NCI-H1930 (cell line): ENCODE measurements at places on chromosomes 12 and 14.

DNA sequence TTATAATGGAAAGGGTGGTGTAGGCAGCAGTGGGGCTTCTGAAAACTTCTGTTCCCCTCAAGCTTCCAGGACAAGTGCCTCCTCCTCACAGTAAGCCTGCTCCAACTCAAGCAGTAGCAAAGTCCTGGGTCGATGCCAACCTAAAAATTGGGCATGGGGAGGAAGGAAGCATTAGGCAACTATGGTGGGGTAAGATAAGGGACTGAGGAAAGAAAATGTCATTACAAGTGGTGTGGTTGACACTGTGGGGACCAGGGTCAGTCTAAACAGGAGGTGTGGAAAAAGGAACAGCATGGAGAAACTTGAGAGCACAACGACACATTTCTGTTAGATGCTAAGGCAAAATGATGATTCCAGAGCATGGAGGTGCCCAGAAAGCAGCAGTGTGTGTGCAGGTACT is 34.9 kb downstream of the WIF1 start:
- no peak for DNase-seq

DNA sequence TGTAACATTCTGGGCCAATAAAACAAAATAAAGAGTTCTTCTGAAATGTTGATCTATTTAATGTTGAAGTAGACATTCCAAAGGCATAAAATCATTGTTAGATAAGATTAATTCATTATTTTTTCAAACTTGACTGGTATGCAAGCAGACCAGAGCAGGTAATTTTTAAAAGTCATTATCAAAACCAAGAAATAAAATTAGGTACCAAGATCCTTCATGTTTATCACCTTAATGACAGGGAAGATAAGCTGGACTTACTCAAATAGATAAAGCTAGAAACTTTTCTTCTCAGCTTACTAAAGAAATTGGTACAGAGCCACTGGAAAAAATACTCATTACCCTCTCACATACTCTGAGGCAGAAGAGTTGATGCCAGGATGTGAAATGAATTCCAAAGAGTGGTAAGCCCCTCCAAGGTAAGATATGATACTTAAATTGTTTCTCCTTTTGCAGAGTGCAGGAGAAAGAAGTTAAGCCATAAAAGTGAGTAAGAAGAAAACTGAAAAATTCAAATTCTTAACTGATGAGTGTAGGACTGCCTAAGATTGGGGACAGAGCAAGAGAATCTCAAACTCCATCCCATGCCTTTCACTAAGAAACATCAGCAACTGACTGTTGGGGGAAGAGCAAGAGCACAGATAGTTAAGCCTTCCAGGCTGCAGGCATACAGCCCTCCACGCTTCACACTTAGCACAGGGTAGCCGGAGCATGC is 111.9 kb downstream of the SLC41A2 start:
- no peak for DNase-seq

DNA sequence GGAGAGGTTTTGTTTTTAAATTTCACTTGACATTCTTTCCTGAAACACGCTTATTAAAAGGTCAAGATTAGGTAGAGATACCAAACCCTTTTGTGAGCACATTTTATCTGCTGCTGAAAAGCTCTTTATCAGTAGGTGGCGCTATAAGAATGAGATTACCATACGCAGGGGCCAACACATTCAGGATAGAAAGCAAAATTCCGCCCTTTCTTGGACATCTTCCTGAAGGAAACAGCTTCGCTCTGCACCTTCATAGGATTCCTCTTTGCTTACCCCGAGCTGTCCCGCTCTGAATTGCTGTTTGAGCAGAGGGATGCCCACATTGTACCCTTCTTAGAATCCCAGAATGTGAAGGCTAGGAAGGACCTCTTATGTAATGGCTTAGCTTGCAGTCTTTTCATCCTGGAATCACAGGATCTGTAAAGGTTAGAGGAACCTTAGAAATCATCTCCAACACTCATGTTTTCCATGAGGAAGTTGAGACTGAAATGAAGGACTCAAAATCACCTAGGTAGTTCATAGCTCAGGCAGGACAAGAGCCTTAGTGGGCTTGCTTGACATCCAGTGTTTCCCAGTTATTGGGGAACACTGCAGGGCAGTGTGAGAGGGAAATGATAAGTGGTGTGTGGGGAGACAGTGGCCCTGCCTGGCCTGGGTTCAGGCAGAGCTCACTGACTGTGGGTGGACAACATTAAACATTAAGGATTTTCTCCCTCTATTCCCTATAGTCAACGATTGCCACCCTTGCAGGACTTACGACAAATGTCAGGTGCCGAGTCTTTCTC is 38.7 kb upstream of the CRY1 start:
- peak; percentile 54 for DNase-seq

DNA sequence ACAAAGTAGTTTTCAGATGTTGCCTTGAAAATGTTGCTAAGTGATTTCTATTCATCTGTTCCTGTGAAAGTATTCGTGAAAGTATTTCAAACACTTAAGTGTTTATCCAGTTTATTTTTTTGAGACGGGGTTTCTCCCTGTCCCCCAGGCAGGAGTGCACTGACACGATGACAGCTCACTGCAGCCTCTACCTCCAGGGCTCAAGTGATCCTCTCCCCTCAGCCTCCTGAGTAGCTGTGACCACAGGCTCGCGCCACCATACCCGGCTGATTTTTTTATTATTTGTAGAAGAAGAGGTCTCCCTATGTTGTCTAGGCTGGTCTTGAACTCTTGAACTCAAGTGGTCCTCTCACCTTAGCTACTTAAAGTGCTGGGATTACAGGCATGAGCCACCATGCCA is 1.7 kb downstream of the ZDHHC17 start:
- DNase-seq: no peak

DNA sequence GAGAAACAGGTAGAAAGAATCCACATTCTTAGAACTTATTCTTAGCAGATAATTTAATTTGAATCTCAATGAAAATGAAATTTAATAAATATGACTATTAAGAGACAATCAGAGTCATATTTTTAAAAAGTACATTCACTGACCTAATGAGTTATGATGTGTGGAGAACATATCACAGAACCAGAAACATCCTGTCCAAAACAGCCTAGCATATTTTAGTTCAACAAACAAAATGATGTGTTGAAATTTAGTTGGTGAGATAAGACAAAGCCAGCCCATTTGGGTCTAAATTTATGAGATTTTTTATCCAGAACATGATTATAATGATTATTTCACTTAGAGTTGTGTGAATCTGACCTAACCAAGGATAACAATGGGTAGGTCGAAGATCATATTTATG is 25.8 kb downstream of the GABARAPL1 start:
- no peak for DNase-seq

DNA sequence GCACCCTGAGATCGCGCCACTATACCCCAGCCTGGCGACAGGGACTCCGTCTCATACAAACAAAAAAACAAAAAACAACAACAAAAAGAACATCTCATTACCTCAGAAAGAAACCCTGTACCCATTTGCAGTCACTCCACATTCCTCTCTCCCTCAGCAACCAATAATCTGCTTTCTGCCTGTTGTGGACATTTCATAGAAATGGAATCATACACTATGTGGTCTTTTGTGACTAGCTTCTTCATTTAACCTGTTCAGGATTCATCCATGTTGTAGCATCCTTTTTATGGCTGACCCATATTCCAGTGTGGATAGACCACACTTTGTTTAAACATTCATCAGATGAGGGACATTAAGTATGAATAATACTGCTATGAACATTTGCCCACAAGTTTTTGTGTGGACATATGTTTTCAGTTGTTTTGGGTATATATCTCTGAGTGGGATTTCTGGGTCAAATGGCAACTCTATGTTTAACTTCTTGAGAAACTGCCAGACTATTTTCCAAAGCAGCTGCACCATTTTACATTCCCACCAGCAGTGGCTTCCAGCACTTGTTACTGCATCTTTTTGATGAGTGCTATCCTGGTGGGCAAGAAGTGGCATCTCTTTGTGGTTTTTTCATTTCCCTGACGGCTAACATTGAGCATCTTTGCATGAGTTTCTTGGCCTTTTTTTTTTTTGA is 5.9 kb upstream of the RCOR1 start:
- no peak for DNase-seq

DNA sequence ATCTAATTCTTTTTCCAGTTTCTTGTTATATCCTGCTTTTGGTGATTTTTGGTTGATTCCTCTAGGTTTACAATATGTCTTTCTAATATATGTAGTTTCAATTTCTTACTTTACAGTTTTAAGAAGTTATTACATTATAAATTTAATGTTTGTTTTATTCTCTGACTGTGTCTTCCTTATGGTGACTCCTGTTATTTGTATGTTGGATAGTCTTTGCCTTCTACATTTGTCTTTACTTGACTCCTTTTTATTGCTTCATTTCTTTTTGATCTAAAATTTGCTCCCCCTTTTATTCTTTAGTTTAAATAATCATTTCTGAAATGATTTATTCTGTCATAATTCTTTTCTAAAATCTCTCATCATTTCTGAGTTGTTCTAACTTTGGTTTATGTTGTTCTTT is 125.8 kb downstream of the CCDC91 start:
- no peak for DNase-seq

DNA sequence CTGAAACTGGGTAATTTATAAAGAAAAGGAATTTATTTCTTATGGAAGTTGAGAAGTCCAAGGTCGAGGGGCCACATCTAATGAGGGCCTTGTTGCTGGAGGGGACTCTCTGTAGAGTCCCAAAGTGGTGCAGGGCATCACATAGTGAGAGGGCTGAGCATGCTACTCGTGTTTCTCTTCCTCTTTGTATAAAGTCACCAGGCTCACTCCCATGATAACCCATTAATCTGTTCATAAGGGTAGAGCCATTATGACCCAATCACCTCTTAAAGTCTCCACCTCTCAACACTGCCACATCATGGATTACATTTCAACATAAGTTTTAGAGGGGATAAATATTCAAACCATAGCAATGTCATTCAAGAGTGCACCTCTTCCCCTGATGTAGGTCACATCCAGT is 79.1 kb upstream of the ATP2B1 start:
- DNase-seq: no peak

DNA sequence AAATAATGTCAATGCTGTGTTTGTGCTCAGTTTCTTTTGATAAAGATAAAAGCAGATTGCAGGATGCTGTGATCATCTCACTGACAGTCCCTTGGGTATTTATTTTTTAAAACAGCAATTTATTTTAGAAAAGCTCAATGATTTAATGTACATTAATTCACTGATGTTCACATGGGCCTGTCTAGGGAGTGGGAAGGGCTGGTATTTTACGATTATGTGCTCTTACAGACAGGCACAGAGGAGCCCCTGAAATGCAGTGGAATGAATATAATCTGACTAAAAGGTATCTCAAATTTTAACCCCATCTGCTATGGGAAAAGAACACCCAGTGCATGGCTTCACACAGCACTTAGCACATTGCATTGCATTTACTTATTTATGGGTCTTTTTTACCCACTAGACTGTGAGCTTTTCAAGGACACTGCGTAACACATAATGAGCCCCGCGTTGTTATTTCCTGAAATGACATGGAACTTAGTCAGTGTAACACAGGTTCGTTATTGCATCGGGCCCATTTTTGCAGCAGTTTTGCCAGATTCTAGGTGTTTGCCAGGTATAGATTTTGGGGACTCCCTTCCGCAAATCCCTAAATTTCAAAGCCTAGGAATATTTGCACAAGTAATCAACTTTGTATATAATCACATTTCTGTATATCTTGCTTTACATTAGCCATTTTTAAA is 425.3 kb upstream of the FBXO33 start:
- no peak for DNase-seq

DNA sequence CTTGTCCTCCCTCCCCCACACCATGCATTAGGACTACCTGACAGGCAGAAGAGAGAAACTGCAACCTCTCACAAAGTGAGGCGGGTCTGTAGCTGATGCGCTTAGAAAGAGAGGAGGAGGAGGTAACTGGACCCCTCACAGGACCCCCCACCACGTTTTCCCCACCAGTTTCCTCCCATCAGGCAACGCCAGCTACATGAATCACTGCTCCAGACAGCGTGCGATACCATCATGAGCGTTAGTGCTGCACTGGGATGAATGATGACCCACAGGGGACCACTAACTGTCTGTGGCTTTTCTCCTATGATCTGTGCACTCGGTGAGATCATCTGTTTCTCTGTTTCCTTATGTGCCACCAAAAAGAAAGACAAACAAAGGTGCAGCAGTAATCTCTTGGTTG is 77.7 kb downstream of the KCNK10 start:
- peak; percentile 89 for DNase-seq

DNA sequence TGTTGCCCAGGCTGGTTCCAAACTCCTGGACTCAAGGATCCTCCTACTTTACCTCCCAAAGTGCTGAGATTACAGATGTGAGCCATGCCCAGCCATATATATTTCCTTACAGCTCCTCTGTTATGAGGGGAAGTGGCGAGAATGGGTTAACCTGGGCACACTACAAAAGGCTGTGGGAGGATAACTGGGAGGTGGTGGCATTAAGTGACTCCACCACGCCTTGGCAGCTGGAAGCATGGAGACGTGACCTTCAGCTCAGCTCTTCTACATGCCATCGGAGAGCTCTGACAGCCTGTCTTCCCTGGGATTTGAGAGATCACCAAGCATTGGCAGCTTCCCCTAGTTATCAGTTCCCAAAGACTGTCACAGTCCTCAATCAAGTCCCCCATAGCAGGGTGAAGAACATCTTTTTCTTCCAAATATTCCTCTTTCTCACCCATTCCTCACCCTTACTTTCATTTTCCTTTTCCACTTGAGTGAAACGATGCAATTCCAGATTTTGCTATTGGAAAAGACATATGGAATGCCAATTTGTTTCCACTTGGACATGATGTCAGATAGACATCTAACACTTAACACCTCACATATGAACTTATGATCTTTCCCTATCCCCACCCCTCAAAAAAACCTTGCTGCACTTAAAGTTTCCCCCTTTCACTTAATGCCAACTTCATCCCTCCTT is 48.5 kb downstream of the PHLDA1 start:
- DNase-seq: no peak

GRCh38 chr12:131621701-131622421 is 89.0 kb upstream of the SFSWAP start:
- DNase-seq: no peak

DNA sequence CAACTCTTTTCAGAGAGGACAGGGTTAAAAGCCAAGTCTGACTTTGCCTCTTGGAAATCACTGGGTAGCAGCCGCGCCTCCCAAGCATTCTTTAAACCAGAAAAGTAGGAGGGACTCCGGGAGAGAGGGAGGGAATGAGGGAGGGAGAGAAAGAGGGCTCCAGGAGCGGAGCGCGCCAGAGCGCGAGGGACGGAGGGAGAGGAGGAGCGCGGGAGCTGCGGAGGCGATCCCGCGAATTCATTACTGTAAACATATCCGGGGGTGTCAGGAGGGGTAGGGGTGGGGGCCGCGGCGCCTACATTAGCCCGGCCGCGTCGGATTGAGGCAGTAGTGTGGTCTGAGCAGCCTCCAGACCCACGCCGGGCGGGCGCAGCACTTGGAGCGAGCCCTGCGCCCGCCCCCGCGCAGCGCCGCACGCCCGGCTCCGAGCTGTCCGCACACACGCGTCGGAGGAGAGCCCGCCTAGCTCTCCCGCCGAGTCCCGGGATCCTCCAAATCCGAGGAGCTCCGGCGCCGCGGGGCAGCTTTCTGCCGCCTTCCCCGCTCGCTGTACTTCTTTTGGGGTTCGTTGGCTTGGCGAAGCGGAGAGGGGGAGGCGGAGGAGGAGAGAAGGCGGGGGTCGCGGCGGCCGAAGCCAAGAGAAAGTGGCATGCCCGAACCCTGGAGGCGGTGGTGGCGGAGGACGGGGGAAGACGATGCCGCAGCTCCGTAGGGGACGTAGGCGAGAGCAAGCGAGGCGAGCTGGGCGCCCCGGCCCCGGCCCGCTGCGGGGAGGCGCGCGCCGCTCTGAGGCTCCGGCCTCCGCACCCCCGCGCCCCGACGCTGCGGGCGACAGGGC is 3.3 kb downstream of the FLRT2 start:
- DNase-seq: peak; percentile 27

- DNase-seq: no peak
These were observed 135.9 kb downstream of the PAH start for GRCh38 chr12:102781117-102781516.
